Esophagus squamous epithelium (tissue), 5 donors: ENCODE measurements at places on chromosomes 2 and 18.

GRCh38 chr2:171159372-171160118 lies 1.1 kb downstream of the TLK1 start:
- DNase-seq: no peak

- no peak for DNase-seq
These were observed 111.9 kb upstream of the MAPRE2 start for GRCh38 chr18:34929336-34929780.

GRCh38 chr18:11336241-11336640 lies 186.9 kb upstream of the PIEZO2 start:
- DNase-seq: no peak

- no peak for DNase-seq
These were observed 2.8 kb upstream of the PPP4R3B start for GRCh38 chr2:55620123-55620779.
